Dermis lymphatic vessel endothelial cell (primary cell): ENCODE measurements at places on chromosomes 2 and 18. TPM values are rescaled to one million over a fixed set of nuclear protein-coding genes. Genes with fewer than 3 reads are reported as not detected.

MC2R gene
- total RNA-seq, result not detected in 2 replicates

SULT1C4 gene
- 158 and 287 TPM in 2 replicates for total RNA-seq

TRABD2A gene
- 0.17 and 0.98 TPM in 2 replicates for total RNA-seq

SPHKAP gene
- total RNA-seq, result not detected in 2 replicates

EVX2 gene
- not detected in 2 replicates for total RNA-seq

EMILIN1 gene
- 22.8 and 34.8 TPM in 2 replicates for total RNA-seq

CCDC102B gene
- total RNA-seq, result 34.2 and 74.9 TPM in 2 replicates

FAM124B gene
- 5.6 and 13.3 TPM in 2 replicates for total RNA-seq

VSNL1 gene
- not detected in 2 replicates for total RNA-seq

C18orf54 gene
- total RNA-seq, result 3.9 and 4.3 TPM in 2 replicates

SLC4A5 gene
- total RNA-seq, result 0.09 and 0.11 TPM in 2 replicates

SPP2 gene
- total RNA-seq, result not detected in 2 replicates

ATP6V1B1 gene
- not detected in 2 replicates for total RNA-seq

GAREM2 gene
- total RNA-seq, result 0.17 and 0.22 TPM in 2 replicates

NOSTRIN gene
- total RNA-seq, result 0.09 and 0.22 TPM in 2 replicates

DDX1 gene
- total RNA-seq, result 64.6 and 71.2 TPM in 2 replicates

RAB31 gene
- total RNA-seq, result 76.2 and 154 TPM in 2 replicates

GNLY gene
- not detected in 2 replicates for total RNA-seq

SERPINB8 gene
- total RNA-seq, result 1.7 and 2.7 TPM in 2 replicates

SRD5A2 gene
- total RNA-seq, result not detected in 2 replicates

VPS4B gene
- 53.6 and 61.9 TPM in 2 replicates for total RNA-seq

GAD1 gene
- total RNA-seq, result 0.52 and 0.76 TPM in 2 replicates

AQP12B gene
- not detected in 2 replicates for total RNA-seq

GRHL1 gene
- total RNA-seq, result 0.09 and 0.11 TPM in 2 replicates

VWC2L gene
- total RNA-seq, result not detected in 2 replicates

PDE6D gene
- 19.1 and 22.3 TPM in 2 replicates for total RNA-seq

LONRF2 gene
- total RNA-seq, result under 0.01 TPM in 2 replicates

NAT8 gene
- not detected in 2 replicates for total RNA-seq

AGXT gene
- total RNA-seq, result not detected in 2 replicates

RIT2 gene
- not detected in 2 replicates for total RNA-seq

CYBRD1 gene
- total RNA-seq, result 20.2 and 24.5 TPM in 2 replicates

CXCR1 gene
- total RNA-seq, result not detected in 2 replicates

ITGA4 gene
- 0.52 and 3.7 TPM in 2 replicates for total RNA-seq

UPP2 gene
- total RNA-seq, result not detected in 2 replicates

NYAP2 gene
- total RNA-seq, result not detected in 2 replicates

CRACDL gene
- total RNA-seq, result 0.54 and 0.69 TPM in 2 replicates

TUBA3E gene
- not detected in 2 replicates for total RNA-seq

HOXD9 gene
- total RNA-seq, result 17.0 and 33.7 TPM in 2 replicates

SFTPB gene
- not detected in 2 replicates for total RNA-seq

PEX13 gene
- 44.1 and 52.7 TPM in 2 replicates for total RNA-seq

FNDC4 gene
- total RNA-seq, result 8.3 and 9.5 TPM in 2 replicates

NCKAP5 gene
- 0.09 and 0.11 TPM in 2 replicates for total RNA-seq

AP1S3 gene
- total RNA-seq, result 0.65 and 0.95 TPM in 2 replicates

ACTR1B gene
- 61.9 and 70.0 TPM in 2 replicates for total RNA-seq

B4GALT6 gene
- total RNA-seq, result 4.7 and 5.0 TPM in 2 replicates

CFAP221 gene
- total RNA-seq, result under 0.01 TPM in 1 of 2 replicates, not detected in the other
